ENCODE measurements at places on chromosomes 6 and 20.

- DNase-seq = no peak
Observed at GRCh38 chr6:51266604-51267003, 447.9 kb downstream of the TFAP2B start.

GRCh38 chr6:170344631-170345576, 38.3 kb downstream of the FAM120B start:
- no peak for DNase-seq

DNA sequence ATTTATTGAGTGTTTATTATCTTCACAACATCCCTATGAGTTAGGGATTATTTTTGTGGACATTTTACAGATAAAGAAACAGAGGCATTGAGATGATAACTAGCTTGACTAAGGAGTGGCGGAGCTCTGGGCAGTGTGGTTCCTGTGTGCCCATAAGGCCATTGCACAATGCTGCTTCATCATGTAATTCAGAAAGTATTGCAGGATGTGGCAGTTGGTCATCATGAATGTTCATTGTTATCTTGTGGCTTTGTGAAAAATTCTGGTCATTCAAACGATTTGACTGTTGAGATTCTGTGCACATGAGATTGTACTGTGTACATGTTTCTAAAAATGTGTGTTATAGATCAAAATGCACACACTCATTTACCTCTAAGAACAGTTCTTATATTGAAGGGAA, 150.8 kb downstream of the ESR1 start:
- DNase-seq = no peak

DNA sequence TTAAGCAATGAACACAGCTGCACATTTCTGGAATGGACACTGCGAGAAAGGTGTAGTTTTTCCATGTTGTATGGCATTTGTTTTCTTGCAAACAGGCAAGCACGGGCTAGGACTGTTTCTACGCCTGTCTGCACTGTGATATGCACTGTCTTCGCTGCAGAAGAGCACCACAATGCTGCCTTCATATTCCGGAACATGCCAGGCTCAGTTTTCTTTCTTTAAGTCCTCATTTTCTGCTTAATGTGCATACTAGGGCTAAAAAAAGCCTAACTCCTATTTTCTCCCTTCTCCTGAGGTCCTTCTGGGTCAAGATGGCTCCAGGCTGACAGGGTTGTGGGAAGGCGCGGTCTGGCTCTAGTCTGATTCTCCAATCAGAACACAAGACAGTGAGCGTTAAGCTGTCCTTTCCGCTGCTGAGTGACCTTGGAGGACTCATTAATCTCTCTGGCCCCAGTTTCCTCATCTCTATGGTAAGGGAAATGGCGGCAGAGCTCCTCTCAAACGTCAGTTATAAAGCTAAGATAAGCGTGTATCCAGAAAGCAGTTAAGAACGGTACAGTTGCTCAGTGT, 379.9 kb downstream of the C6orf118 start:
- DNase-seq = no peak

DNA sequence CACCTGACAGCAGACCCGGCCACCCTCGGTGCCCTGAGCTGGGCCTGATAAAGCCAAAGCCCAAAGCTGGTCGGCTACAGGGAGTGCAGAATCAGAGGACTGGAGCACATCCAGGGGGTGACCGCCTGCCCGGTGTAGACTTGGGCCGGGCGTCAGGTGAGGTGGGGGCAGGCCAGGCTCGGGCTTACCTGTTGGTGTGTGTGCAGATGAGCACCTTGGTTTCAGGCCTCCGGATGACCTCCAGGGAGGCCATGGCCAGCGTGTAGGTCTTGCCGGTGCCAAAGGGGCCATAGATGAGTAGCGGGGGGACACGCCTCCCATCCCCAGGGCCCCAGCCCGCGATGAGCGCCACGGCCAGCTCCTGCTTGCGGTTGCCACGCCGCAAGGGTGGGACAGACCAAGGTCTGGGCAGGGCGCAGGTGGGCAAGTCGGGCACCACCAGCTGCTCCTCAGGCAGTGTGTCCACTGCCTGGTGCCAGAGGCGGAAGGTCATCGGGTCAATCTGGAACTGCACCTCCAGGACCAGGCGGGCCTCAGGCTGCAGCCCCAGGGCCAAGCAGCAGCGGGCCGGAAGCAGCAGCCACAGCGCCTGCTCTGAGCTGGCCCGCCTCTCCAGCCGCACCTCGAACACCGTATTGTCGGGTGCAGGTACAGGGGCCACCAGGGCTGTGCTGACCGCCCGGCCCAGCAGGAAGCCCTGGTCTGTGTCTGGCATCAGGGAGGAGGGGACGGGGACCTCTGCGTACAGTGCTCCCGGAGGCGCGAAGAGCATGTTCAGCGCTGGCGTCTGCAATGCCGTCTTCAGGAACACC, 5.7 kb downstream of the HELZ2 start:
- no peak for DNase-seq

- no peak for DNase-seq
Observed at GRCh38 chr6:16524380-16524707, 236.9 kb downstream of the ATXN1 start.

DNA sequence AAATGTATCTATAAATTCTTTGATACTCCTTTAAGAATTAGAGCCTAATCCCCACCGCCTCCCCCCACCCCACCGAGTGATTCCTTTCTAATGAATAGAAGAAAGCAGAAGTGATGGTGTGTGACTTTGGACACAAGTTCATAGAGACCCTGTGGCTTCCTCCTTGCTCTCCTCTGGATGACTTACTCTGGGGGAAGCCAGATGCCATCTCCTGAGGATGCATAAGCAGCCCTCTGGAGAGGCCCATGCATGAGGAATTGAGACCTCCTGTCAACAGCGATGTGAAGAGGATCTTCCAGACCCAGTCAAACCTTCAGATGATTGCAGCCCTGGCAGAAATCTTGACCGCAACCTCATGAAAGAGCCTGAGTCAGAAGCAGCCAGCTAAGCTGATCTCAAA, 21.1 kb downstream of the AHCY start:
- DNase-seq = no peak

DNA sequence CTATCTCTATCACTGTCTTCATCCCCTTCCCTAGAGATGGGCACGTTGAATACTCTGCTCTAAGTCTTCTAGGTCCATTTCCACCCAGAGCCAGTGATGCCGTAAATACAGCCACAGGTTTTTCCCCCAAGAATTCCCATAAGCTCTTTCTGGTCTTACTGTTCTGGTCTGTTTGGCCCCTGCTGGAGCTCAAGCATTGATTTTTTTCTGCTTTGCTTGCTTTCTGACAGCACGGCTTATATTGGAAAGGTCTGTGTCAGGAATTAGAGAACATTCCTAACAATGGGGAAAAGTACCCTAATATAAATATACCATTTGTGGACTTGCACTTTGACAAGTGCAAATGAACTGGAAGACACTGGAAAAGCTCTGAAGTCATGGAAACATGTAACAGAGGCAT, 302.6 kb downstream of the TSHZ2 start:
- no peak for DNase-seq

GRCh38 chr20:46801003-46801702, 91.7 kb downstream of the SLC2A10 start:
- DNase-seq = no peak

DNA sequence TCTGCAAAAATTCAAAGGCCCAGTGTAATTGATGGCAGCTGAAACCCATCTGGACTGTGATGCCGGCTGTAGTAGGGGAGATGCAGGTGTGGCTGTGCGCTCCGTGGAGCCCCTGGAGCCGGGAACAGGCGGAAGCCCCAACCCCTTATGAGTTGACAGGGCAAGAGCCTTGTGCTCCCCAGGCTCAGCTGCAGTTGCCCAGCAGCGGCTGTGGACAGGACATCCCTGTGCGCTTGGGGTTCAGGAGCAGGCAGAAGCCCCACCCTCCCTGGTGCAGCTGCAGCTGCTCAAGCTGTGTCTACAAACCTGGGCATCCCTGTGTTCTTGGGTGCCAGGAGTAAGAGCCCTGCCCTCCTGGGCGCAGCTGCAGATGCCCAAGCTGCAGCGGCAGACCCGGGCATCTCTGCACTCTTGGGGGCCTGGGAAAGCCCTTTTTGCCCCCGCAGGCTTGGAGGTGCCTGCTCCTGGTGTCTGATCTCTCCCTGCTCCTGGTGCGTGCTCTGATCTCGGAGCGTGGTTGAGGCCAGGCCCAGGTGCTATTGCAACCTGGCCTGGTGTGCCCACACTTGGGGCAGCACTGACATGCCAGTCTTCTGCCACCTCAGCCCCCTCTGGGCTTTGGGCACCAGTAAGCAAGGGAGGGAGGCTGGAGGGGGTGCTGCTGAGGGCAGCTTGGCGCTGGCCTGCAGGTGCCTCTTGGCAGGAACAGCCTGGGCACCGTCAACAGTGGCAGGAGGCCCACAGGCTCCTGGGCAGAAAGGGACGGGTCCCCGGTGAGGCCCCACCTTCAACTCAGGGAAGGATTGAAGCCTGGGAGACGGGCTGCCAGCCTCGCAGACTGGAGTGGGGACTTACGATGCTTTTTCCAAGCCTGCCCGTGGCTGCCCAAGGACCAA, 30.3 kb downstream of the OR2J2 start:
- DNase-seq = no peak

DNA sequence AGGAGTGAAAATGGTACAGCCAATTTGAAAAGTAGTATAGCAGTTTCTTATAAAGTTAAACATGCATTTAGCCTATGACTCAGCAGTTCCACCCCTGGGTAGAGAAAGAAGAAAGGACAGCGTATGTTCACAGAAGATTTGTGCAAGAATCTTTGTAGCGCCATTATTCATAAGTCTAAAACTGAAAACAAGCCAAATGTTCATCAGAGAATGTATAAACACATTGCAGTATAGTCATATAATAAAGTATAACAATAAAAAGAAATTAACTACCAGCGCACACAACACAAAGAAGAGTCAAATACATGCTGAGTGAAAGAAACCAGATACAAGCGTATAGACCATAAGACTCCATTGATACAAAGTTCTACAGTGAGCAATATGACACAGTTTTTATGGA, 294.0 kb downstream of the SAMD5 start:
- DNase-seq = no peak

GRCh38 chr20:12291386-12291785, 373.7 kb downstream of the BTBD3 start:
- DNase-seq = no peak

DNA sequence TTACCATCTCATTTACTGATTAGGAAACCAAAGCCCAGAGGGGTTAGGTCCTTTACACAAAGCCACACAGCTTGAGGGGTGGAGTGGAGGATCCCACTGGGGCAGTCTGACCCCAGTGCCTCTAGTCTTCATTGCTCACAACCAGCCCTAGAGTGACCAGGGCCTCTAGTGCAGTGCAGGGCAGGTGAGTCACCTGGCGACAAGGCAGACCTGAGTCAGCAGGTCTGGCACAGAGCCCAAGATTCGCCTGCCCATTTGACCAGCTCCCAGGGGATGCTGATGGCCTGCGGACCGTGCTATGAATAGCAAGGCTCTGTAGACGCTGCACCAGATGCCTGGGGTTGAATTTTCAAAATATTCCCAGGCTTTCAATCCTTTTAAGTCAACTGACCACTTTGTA, 29.9 kb downstream of the CDH26 start:
- DNase-seq = no peak

GRCh38 chr6:2870046-2870636, 28.5 kb upstream of the SERPINB1 start:
- no peak for DNase-seq

DNA sequence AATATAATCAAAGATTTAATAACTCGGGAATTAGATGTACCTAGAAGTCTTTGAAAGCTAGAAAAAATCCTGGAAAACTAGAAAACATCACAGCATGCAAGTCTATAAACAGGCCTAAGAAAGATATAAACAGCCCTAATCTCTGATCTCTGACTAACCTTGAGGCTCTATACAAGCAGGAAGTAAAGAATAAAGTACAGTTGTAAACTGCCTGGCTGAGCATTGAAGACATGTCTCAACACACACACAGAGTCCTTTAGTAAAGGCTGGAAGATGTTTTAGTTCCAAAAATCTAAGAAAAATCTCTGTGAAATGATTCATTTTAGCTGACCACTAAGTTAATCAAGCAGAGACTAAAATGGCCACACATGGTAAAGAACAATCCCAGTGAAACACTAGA, 774.5 kb downstream of the EYS start:
- no peak for DNase-seq

- no peak for DNase-seq
Observed at GRCh38 chr6:140062043-140063020, 687.9 kb upstream of the CITED2 start.

DNA sequence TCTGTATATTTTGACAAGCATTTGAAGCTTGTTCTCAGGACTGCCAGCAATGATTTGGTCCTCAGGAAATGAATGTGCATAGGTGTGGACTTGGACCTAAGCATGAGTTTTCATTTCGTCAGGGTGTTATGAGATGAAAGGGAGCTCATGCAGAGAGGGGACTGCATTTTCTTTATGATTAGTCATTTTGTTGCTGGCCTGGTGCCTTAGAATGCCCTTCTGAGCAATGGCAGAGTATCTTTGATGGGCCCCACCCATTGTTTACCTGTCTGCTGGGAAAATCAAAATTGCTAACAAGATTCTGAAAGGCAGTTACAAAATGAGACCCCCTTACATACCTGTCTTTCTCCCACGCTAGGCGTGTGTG, 51.5 kb upstream of the MTHFD1L start:
- peak; percentile 2 for DNase-seq

DNA sequence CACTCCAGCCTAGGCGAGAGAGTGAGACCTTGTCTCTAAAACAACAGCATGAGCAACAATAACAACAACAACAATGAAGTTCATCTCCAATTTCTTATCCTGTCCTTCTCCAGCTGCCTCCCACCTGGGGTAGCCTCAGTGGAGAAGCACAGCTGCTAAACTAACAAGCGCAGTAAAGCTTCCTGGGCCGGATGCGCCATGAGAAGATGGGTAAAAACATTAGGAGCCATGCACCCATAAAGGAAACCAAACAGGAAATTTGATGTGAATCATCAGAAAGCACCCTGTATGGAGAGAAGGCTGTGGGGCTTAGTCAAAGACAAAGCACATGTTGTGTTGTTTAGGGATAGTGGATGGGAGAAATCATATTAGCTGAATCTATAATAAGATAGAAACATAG, 61.1 kb upstream of the CCN6 start:
- DNase-seq = no peak

GRCh38 chr6:122621638-122622037, 11.4 kb downstream of the PKIB start:
- DNase-seq = no peak

- no peak for DNase-seq
Observed at GRCh38 chr6:1801401-1801800, 191.7 kb downstream of the FOXC1 start.

DNA sequence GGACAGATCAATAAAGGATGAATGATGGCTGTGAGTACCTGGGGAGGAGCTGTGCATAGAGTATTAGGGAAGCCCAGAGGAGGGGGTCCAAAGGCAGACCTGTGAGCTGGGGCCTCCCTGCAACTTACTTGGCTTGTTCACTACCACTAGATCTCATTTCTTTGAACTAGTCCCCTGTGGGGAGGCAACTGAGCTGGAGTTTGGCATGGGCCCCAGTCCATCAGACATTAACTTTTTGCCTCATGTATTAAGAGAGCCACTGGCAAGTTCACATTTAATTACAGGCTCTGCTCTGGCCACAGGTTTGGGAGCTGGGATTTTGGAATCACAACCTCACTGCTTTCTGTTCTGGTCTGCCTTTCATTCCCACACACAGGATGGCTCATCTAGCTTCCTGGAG, 254.1 kb downstream of the PRL start:
- no peak for DNase-seq
